ENCODE measurements at places on chromosomes 6 and 20.

DNA sequence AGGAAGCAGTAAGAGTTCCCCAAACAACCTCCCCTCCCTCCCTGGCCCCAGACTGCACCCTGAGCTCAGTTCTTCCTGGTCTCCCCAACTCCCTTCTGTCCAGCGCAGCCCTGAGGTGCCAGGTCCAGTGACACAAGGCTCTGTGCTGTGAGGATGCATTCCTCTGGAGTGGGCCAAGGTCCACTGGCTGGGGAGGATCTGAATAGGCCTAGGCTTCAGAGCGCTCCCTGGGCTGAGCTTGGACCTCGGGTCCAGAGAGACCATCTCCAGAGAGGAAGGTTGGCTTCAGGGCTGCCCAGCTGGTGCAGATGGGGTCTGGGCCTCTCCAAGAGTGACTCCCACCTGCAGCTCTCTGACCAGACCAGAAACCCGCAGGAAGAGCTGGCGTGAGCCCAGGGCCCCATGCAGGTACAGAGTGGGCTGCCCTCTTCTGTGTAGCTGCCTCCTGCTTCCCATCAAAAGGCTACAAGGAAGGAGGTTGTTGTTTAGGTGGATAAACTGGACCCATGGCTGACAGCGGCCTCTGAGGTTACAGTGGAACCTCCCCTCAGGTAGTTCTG lies 52.3 kb upstream of the MLN start:
- DNase-seq: no peak

GRCh38 chr6:152351110-152351509 lies 286.1 kb downstream of the SYNE1 start:
- no peak for DNase-seq

DNA sequence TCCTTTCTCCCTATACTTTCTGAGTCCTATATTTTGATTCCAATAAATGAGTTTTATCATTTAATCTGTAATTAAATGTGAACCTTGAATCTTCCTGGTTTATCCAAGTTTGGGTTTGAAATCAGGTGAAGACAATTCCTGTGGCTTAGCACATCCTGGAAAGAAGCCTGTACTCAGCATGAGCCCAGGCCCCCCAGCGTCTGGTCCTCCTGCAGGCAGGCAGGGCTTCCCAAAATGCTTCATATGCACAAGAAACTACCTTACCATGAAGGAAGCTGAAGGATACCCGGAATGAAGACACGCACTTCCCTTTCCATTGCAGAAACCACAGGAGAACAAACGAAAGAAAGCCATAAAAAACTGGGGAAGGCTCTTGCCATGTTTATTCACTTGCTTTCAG lies 157.4 kb upstream of the PDE10A start:
- no peak for DNase-seq

DNA sequence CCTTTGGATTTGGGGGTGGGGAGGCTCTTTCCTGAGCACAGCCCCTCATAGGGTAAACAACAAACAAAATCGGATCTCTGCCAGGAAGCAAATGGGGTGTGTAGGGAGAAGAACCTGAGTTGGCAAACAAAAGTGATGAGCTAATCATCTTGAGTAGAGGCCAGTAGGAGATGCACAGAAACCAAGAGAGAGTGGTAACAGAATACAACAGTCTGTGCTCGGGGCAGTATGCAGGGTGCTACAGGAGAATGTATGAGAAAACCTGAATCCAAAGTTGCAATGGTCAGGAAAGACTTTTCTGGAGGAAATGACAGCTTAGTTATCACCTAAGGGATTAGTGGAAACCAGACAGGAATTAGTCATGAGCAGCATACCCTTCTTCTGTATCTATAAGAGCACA lies 177.8 kb downstream of the CDKAL1 start:
- no peak for DNase-seq

DNA sequence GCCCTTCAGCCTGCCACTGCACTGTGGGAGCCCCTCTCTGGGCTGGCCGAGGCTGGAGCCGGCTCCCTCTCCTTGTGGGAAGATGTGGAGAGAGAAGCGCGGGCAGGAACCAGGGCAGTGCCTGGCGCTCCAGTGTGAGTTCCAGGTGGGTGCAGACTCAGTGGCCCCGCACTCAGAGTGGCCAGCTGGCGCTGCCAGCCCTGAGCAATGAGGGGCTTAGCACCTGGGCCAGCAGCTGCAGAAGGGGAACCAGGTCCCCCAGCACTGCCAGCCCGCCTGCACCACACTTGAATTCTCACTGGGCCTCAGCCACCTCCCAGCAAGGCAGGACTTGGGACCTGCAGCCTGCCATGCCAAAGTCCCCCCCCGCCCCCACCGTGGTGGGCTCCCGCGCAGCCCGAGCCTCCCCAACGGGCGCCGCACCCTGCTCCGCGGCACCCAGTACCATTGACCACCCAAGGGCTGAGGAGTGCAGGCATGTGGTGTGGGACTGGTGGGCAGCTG lies 205.9 kb downstream of the CLVS2 start:
- no peak for DNase-seq

DNA sequence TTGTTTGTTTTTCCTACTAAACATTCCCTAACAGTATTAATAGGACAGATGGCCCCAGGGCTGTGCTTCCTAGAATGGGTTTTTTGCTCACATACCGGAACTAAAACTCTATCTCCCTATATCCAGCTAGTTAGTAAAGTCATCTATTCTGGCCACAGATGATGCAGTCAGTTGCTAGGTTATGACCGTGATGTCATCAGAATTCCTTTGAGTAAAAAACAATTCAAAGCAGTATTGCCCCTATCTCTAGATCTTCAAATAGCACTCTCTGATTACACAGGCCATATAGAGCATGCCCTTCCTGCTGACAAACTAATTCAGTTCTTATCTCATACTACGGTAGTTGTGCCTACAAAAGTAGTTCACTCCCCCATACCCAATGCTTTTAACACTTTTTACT lies 17.9 kb upstream of the ZNF451 start:
- no peak for DNase-seq

- no peak for DNase-seq
Measured at GRCh38 chr6:37038292-37039198, 33.1 kb downstream of the FGD2 start.

DNA sequence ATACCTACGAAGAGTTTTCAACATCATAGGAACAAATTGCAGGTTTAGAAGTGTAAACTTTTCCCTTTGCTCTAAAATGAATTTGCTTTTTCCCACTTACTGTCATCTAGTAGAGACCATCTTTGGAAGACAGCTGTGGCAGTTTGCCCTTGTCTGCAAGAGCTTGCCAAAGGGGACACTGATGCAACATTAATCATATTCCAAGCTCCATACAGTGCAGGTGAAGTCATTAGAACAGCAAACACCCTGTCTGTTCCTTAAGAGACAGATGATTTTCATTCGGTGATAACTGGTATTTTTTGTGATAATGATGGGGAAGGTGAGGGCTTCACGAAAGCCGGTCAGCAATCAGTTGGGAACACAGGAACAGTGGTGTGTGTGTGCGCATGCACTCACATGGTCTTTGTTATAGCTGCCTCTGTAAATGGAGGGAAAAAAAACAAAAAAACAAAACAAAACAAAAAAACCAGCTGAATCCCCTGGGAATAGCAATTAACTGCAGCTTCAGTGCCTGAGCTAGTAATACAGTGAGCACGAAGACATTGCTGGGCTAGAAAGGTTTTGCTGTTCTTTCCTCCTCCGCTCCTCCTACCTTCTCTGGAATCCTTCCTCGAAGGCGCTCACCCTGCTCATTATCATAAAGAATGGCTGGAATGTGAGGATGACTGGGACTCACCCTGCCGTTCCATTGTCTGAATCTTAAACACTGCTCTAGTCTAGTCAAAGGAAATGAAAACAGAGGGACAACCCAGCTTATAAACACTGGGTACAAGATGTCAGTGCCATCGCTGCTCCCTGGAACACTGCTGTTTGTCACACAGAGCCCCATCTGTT lies 35.2 kb upstream of the KIF13A start:
- no peak for DNase-seq
